ENCODE measurements at places on chromosomes 3 and 15. TPM values are rescaled to one million over a fixed set of nuclear protein-coding genes. Genes with fewer than 3 reads are reported as not detected.

The ITPR1 gene
- total RNA-seq: 227 TPM

DNA sequence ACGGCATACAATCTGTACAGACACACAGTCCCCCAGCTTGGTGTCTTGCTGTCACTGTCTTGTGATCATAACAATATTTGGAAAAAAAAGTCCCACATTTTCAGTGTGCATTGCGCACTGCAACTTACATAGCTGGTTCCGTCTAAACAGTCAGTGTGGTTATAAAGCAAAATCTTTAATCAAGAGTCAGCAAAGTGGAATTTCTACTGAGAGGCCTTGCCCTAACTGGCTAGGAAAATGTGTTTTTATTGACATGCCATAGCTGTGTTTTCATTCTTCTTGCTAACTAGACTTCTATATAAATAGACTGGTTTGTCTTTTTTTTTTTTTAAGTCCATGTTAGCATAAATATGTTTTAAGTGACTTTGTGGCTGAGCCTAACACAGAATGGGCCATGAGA is 174.8 kb downstream of the POLR2M start:
- H3K27ac ChIP-seq: no peak overlapping the region
- no peaks in the 10 kb centered on the region for H3K36me3 ChIP-seq
- DNase-seq: no peak
- no peaks in the 10 kb centered on the region for H3K4me1 ChIP-seq
- no peak overlapping the region for H3K4me3 ChIP-seq
- no peaks in the 10 kb centered on the region for H3K27me3 ChIP-seq

The PAQR9 gene
- total RNA-seq: not detected

The STX19 gene
- total RNA-seq: 1.6 TPM

DNA sequence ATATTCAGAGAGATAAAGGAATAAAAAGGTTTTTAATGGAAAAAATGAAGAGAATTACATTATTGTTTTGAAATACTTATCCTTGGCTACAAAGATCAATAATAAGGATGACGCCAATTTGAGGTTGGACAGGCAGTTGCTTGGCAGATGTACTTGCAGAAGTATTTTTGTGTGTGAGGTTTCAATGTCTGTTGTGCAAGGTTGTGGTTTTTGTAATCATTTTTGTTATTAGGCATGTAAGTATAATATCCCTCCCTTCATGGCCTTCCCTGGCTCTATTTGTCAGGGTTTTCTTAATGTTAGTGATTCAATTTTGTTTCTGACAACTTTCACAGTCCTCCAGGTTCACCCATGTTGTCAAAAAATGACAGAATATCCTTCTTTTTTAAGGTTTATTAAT is 105.9 kb downstream of the OTOL1 start:
- no peak overlapping the region for H3K27ac ChIP-seq
- no peak overlapping the region for H3K4me3 ChIP-seq
- no peaks in the 10 kb centered on the region for H3K27me3 ChIP-seq
- no peaks in the 10 kb centered on the region for H3K4me1 ChIP-seq
- no peak for DNase-seq

DNA sequence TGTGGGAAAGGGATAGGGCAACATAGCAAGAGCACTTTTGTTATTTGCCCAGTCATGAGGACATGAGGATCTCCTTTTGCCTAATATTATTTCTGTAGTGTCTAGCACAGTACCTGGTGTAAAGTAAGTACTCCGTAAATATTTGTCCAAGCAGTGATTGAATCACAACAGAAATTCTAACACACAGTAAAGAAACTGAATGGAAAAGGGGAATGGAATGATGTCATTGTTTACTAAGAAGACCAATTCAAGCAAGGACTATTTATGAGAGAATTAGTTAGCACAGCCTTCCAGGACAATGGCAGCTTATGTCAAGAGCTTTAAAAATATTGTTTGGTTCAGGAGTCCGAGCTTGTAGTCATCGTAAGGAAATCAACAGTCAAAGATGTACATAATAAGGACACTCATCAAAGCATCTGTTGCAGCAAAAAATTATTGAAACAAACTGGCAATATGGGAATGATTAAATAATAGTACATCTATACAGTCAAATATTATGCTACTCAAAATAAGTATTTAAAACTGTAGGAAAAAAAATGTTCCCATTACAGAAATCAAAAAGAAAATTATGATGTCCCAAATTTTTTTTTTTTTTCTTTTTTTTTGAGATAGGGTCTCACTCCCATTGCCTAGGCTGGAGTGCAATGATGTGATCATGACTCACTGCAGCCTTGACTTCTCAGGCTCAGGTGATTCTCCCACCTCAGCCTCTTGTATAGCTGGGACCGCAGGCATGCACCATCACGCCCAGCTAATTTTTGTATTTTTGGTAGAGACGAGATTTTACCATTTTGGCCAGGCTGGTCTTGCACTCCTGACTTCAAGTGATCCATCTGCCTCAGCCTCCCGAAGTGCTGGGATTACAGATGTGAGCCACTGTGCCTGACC is 17.9 kb downstream of the CAPN7 start:
- H3K4me3 ChIP-seq: no peak overlapping the region
- peaks cover 11% of the 10 kb centered on the region for H3K36me3 ChIP-seq
- no peaks in the 10 kb centered on the region for H3K27me3 ChIP-seq
- H3K27ac ChIP-seq: no peak overlapping the region
- DNase-seq: no peak
- H3K4me1 ChIP-seq: no peaks in the 10 kb centered on the region

The LSAMP gene
- total RNA-seq: 1.6 TPM

GRCh38 chr15:69718916-69719315 is 266.3 kb downstream of the RPLP1 start:
- H3K27me3 ChIP-seq: no peaks in the 10 kb centered on the region
- H3K4me1 ChIP-seq: no peaks in the 10 kb centered on the region
- no peaks in the 10 kb centered on the region for H3K36me3 ChIP-seq
- no peak overlapping the region for H3K4me3 ChIP-seq
- H3K27ac ChIP-seq: no peak overlapping the region
